Mammary epithelial cell (primary cell): ENCODE measurements at places on chromosomes 6 and 20.

DNA sequence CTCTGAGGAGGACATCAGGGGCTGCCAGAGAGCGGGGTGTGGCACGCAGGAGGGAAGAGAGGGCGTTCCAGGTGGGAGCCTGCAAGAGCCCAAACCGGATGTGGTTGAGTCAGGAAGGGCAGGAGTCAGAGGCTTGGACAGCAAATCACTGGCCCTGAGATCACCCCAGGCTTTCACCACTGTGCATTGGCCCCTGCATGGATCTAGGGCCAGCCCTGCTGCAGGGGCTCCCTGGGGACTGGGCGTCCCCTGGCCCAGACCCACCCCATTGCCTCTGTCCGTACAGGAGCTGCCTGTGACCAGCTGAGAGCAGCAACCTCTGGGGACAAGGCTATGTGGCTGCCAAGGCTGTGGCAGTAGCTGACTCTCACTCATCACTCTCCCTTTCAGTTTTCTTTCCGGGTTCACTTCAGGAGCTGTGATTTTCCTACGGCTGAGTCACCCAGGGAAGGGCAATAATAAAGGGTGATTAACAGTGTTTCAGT, 33.9 kb downstream of the KCNK17 start:
- peak; percentile 65 for DNase-seq

DNA sequence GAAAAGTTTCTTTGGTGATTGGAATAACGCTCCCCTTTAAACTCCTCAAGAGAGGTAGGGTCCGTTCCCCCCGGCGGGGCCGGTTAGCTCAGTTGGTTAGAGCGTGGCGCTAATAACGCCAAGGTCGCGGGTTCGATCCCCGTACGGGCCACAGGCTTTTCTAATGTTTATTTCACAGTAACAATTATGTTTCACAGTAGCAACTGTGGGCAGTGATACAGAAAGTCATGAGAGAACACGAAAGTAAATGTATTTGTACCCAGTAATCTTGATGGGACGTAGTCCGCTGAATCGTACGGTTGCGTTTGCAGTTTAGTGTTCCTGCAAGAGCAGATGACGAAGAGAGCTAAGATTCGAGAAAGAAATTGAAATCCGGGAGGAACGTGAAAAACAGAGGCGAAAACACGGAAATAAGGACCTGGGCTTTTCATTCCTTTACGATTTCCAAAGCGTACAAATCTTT, 505.5 kb downstream of the PRIM2 start:
- DNase-seq: no peak

DNA sequence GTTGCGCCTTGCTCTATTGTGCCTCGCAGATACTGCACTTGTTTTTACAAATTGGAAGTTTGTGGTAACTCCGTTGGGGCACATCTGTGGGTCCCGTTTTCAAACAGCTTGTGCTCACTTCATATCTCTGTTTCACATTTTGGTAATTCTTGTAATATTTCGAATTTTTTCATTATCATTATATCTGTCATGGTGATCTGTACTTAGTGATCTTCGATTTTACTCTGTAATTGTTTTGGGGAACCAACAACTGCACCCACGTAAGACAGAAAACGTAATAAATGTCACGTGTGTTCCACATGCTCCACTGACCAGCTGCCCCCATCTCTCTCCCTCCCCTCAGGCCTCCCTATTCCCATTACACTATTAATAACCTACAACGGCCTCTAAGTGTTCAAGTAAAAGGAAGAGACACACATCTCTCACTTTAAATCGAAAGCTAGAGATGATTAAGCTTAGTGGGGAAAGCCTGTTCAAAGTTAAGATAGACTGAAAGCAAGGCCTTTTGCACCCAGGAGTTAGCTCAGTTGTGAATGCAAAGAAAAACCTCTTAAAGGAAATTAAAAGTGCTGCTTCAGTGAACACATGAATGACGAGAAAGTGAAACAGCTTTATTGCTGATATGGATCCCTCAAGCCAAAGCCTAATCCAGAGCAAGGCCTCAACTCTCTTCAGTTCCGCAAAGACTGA, 26.9 kb downstream of the TTLL2 start:
- DNase-seq: no peak

DNA sequence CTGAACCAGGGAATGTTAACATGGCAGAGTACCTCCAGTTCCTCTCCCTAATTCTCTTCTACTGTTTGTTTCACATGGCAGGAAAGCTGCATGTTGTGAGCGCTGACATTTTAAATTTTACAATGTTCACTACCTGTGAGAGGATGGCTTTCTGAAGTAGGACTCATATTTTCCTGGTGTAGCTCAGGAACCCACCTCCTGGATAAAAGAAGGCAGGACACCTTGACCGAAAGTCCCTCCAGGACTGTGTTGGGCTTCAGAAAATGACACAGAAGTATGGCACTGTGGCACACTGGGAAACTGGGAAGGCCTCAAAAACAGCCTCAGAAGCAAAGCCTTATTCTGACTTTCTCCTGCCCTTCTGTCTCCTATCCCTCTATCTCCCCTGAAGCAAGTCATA, 33.3 kb downstream of the PTPRK start:
- DNase-seq: no peak

DNA sequence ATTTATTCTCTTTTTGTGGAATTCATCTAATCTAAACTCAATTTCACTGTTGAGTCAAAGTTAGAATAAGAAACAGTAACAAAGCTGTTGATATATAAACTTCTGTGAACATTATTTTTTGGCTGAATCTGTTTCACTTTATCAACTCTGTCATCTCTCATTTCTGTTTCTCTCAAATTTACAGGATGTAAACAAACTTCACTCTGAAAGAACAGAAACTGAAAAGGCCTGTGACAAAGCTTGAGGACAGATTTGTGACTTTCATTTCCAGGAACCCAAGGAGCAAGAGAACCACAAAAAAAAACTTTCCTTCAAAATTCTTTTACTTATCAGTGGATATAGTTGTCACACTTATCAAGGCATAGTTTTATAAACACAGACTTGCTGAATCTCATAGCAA, 447.9 kb upstream of the OPRM1 start:
- no peak for DNase-seq

GRCh38 chr6:141704151-141704550, 428.6 kb upstream of the GJE1 start:
- DNase-seq: no peak

- DNase-seq: no peak
Observed at GRCh38 chr6:130115036-130115435, 96.7 kb downstream of the L3MBTL3 start.

DNA sequence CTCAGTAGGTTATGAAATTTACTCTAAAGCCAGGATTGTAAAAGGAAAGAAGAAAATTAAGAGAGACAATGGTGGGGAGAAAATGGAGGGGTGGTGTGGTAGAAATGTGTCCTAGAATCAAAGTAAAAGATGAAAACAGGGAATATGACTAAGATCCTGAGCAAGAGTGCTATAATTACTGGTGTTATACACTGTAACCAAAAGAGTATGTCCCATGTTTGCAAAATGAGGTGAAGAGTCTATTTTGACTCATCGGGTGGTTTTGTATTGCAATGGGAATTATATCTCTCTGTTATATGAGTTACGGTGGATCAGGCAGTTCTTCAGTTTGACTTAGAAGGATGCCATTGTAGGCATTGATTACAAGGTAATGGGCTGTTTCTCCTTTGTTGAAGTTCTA, 8.5 kb downstream of the L3MBTL3 start:
- peak; percentile 12 for DNase-seq

- DNase-seq: no peak
Observed at GRCh38 chr20:37576911-37577310, 49.2 kb upstream of the BLCAP start.

DNA sequence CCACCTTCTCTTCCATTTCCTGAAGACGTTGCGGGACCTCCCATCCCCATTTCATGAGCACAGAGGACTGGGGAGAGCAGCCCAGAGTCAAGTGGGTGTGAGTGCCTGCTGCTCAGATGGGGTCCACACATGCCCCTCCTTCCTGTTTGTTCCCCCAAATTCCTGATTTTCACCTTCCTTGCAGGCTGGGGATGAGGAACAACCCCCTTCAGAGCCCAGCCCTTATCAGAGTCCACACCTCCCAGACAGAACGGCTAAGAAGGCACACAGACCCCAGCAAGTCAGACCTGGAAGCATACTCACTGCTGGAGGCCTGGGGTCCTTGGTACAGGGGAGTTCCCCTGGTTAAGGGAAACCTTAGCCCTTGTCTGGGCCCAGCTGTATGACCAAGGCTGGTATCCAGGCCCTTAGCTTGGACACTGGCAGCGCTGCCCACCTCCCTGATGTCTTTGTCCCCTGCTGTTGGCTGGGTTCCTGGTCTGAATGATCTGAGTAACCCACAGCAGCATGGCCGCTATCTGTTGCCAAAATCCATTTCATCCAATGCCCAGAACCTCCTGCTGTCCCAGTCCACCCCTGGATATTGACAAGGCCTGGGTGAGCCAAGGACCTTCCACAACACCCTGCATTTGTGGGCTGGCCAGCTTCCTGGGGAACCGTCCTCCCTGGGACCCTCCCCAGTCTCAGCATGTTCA, 230.9 kb downstream of the SYNDIG1 start:
- DNase-seq: no peak

GRCh38 chr6:10838794-10839333, 525 bp upstream of the MAK start:
- no peak for DNase-seq

- no peak for DNase-seq
Observed at GRCh38 chr6:32046450-32047083, 8.4 kb downstream of the CYP21A2 start.

GRCh38 chr6:6655805-6656251, 67.3 kb downstream of the LY86 start:
- DNase-seq: no peak

GRCh38 chr20:22586645-22587310, 2.4 kb upstream of the FOXA2 start:
- DNase-seq: no peak

DNA sequence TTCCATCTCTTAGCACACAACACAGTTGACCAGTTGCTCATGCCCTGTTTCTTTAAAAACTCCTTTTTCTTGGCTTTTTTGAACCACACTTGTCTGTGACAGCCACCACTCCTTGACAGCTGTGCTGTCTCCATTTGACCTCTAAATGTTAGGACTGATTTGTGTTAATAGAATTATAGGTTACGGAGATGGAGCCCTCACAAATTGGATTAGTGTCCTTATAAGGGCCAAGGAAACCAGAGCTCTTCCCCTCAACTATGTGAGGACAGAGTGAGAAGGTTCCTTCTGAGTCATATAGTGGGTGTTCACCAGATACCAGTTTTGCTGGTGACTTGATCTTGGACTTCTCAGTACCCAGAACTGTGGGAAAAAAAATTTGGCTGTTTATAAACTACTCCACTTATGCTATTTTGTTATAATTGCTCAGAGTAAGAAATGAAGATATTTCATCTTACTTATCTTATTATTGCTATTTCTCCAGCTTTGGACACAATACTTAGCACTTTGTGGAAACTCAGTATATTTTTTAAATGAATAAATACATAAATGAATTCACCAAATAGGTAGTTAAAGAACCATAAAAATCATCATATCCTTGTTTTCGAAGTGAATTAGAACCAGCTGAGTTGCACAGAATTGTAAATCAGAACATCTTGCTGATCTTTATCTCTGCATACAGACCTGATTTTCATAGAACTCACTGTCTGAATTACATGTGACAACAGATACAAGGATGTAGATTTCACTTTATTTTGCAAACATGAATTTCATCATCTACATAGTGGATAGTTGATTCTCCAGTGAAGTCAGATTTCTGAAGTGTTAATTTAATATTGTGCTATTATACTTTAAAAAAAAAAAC, 598.5 kb upstream of the IRAK1BP1 start:
- no peak for DNase-seq

GRCh38 chr6:48777411-48777810, 666.4 kb upstream of the PTCHD4 start:
- DNase-seq: peak; percentile 81

DNA sequence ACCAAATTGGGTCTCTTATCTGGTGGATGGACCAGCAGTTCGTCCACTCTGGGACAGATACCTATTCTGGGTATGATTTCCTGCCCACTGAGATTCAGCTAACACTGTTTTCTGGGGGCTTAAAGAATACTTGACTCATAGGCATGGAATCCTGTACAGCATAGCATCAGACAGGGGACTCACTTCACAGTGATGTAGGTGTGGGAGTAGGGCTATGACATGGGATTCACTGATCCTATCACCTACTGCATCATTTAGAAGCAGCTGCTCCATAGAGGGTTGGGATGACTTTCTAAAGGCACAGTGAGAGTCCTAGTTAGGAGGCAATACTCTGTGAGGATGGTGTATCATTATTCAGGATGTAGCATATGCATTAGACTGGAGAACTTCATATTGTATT, 74.5 kb upstream of the AHI1 start:
- DNase-seq: no peak

GRCh38 chr6:161361529-161361928, 87.7 kb upstream of the AGPAT4 start:
- no peak for DNase-seq

GRCh38 chr6:16480763-16481560, 242.6 kb downstream of the GMPR start:
- no peak for DNase-seq
